Sigmoid colon (tissue), 7 donors: ENCODE measurements at places on chromosomes 12 and 14. TPM values are rescaled to one million over a fixed set of nuclear protein-coding genes. Genes with fewer than 3 reads are reported as not detected.

GRCh38 chr12:31626270-31626995 lies 33.1 kb upstream of the ETFBKMT start:
- DNase-seq = no peak

- DNase-seq = no peak
Measured at GRCh38 chr12:106873983-106874382, 81.7 kb upstream of the TMEM263 start.

DNA sequence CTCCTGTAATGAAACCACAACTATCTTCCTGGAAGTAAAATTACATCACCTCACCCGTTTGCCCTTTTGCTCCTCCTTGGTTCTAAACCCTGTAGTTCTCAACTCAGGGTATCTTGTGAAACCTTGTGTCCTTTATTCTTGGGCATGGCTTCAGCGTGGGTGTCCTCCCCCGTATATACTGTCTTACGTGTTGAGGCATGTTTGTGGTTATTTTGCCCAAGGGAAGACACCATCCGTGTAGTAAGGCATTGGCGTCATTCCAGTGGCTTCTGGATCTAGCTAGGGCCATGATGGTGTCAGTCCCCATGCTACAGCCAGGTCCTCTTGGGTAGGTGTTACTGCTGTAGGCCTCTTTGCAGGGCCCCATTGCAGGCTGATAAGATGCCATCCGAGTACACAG lies 115.4 kb downstream of the ZFP36L1 start:
- DNase-seq = peak; percentile 53

GRCh38 chr12:124559182-124560017 lies 8.0 kb downstream of the NCOR2 start:
- no peak for DNase-seq

DNA sequence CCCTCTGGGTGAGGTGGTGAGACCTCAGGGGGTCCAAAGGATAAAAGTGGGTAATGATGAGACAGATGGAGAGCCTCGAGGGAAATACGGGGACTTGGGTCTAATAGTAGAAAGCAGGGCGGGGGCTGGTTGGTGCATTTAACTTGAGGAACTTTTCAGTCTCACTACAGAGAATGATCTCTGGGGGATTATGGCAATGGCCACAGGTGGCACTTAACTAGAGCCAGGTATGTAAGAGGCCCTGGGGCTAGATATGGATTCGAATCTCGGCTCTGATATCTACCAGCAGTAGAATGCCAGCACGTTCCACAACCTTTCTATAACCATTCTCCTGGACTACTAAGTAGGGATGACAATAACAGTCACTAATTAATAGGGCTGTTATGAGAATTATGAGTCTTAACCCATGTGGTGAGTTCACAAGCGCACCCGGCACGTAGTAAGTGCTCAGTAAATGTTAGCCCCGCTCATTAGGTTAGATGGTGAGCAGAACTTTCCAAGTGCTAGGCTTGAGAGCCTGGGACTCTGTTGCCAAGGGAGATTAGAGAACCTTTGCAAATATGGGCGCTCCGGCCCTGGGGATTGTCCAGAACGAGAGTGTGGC lies 888 bp upstream of the PLXNC1 start:
- DNase-seq = no peak

- no peak for DNase-seq
Measured at GRCh38 chr12:64825143-64826021, 935 bp downstream of the TBC1D30 start.

DNA sequence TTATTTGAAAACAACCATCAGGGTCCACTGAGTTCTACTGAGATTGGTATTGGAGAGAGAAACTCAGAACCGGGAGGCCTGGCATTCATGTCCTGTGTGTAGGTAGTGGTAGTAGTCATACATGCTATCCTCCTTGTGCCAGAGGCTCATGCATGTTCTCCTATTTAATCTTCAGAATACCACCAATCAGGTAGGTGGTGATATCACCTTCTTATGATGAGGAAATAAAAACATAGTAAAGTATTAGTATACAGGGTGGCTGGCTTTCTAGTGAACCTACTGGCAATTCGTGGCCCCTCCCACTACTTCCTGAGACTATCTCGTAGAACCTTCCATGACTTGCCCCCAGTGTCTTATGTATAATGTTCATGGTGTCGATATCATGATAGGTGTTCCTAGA lies 40.5 kb upstream of the EID3 start:
- no peak for DNase-seq

Gene AICDA
- total RNA-seq = not detected
